ENCODE measurements at places on chromosomes 6 and 20.
A peak's percentile ranks its signal among the peaks of the same experiment; 100 is the strongest.

DNA sequence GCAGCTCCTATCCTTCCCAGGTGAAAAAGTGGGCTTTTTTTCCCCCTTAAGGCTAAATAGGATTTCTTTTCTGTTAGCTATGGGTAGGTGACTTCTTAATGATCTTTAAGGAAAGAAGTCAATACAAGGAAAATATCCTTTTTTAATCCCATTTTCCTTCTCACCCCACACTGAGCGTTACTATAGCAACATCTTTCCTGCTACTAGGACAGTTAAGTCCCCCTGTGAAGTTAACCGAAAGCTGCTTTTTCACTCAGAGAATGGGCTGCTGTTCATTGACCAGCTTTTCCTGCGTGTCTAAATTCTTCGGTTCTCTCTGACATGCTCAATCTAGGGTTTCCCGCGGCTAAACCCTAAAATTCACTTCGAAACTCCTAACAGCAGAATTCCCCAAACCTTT, 173.1 kb upstream of the AGPAT4 start:
- no peak for DNase-seq

DNA sequence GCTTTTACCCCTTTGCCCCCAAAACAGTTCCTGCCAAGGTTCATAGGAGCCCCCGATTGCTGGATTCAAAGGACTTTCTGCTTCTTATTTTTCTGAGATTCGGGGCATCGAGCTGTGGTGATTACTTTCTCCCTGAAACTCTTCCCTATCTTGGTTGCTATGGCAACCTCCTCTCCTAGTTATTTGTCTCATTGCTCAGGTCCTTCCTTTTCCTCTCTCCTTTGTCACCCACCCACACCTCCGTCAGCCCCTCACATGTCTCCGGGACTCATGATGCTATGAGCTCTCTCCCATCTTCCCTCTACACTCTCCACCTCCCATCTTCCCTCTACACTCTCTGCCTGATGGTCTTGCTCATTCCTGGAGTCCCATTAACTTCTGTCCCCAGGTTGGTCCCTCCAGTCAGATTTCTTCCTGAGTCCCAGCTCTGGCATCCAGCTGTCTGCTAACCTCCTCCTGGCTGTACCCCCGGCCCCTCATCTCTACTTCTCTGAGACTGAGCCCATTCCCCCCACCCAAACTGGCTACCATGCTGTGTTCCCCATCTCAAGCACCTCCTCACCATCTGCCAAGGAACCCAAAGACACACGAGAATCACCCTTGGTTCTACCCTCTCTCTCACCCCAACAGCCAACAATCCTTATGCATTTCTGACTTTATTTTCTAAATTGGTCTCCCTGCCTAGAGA, 30.2 kb upstream of the NNAT start:
- DNase-seq, result no peak

DNA sequence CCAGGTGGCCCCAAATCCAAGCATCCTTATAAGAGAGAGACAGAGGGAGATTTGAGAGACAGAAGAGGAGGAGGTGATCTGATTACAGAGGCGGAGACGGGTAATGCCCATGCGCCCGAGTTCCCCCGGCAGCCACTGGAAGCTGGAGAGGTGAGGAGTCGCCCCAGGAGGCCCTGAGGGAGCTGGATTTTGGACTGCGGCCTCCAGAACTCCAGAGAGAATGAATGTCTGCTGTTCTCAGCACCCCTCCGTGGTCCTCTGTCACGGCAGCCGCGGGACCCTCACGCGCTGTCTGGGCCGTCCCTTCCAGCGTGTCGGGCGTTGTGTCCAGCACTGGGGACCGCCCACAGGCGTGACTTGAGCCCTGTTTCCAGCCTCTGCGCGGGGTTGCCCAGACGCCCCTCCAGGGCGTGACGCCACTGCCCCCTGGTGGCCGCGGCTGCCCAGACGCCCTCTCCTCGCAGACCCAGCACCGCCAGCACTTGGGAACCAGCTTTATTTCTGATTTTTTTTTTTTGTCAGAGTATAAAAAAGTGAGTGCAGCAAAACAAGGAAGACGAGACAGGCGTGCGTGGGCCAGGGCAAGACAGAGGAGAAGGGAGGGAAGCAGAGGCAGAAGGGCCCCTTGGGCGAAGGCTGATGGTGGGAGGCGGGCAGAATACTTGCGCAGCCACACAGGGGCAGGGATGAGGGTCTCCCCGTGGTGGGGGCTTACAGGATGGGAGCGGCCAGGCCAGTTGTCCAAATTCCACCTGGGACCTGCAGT, 4.1 kb upstream of the ZNF512B start:
- peak; percentile 76 for DNase-seq

- DNase-seq, result no peak
Measured at GRCh38 chr20:59526242-59527225, 77.8 kb upstream of the PHACTR3 start.

Measured in inflammatory macrophage treated with lipopolysaccharide for 1 hour (primary cell).